ENCODE measurements at places on chromosomes 13 and 19. TPM values are rescaled to one million over a fixed set of nuclear protein-coding genes. Genes with fewer than 3 reads are reported as not detected.

The SLITRK6 gene
- total RNA-seq = 75.8 TPM

The ZNF320 gene
- 22.9 TPM for total RNA-seq

The CADM4 gene
- total RNA-seq = 8.7 TPM

The C13orf42 gene
- total RNA-seq = not detected

The EID2B gene
- total RNA-seq = 5.3 TPM

The USHBP1 gene
- 6.0 TPM for total RNA-seq

The TMEM145 gene
- total RNA-seq = not detected

The KLK6 gene
- total RNA-seq = not detected

The CEACAM8 gene
- total RNA-seq = 0.11 TPM

The KLK2 gene
- not detected for total RNA-seq

The LINGO3 gene
- not detected for total RNA-seq

The ZNF43 gene
- total RNA-seq = 50.2 TPM

The HOOK2 gene
- 30.2 TPM for total RNA-seq

The RINL gene
- 3.3 TPM for total RNA-seq

The FOXO1 gene
- 23.2 TPM for total RNA-seq

The CACNA1A gene
- 1.7 TPM for total RNA-seq

The ZNF563 gene
- 8.4 TPM for total RNA-seq

The TFDP1 gene
- total RNA-seq = 44.4 TPM

The WDFY2 gene
- 14.5 TPM for total RNA-seq

The ZNF699 gene
- total RNA-seq = 15.2 TPM

The SCGB2B2 gene
- total RNA-seq = 0.32 TPM

The RASIP1 gene
- total RNA-seq = 10.8 TPM

The RCBTB2 gene
- 36.0 TPM for total RNA-seq

The SNAPC2 gene
- 6.8 TPM for total RNA-seq

The PRODH2 gene
- not detected for total RNA-seq

The ZNF175 gene
- total RNA-seq = 10.2 TPM

The SULT2A1 gene
- 0.90 TPM for total RNA-seq

The IFI30 gene
- total RNA-seq = 6.6 TPM

The TGFBR3L gene
- total RNA-seq = not detected

The ZNF66 gene
- total RNA-seq = 25.4 TPM

The ZNF844 gene
- 24.7 TPM for total RNA-seq

All from urinary bladder (tissue), 4 donors.